ENCODE measurements at places on chromosomes 4 and X.
A peak's percentile ranks its signal among the peaks of the same experiment; 100 is the strongest.

DNA sequence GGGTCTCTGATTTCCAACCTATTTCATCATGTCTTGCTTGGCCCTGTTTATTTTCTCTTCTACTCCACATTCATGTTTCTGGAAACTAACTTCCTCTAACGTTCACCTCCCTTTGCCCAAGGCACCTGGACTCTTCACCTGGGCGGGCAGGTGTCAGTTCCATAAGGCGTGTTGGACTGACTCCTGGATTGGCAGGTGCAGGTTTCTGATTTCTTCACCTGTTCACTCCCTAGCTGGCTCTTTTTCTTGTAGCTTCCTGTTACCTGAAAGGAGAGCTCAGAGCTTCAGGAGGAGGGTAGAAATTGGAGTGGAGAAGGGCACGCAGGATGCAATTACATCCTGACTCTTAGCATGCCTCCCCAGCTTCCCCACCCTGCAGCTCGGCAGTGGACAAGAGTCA lies 350.8 kb upstream of the KLF3 start:
- no peak for DNase-seq

DNA sequence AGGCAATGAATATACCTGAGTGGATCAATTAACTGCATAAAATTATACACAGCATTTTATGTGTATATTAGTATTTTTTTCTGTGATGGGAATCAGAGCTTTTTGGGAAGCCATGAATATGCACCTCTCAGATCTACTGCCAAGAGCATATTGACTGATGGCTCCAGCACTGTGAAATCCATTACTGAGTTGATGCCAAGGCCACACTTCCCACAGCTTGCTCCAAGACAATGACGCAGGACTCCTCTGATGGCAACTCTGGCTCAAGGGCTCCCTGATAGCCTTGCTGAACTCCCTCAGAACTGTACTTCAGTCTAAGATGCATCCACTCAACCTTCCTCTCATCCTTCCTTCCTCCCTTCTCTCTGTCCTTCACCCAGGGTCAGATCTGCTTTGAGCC lies 82.7 kb downstream of the OTC start:
- no peak for DNase-seq

DNA sequence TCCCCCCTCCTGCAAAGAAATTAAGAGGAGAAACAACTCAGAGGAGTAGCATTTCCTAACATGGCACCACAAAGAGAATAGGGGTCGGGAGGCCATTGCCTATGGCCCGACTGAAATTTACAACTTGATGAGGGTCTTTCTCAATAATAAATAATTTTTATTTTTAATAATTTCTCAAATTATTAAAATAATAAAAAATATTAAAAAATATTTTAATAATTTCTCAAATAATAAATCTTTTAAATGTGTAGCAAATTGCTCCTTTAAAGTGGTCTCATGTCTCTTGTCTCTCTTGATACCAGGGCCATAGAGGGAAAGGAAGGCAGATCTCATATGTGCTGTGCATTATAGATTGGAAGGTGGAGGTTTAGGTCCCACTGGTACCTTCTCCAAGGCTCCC lies 49.2 kb upstream of the MTMR1 start:
- DNase-seq, result no peak

DNA sequence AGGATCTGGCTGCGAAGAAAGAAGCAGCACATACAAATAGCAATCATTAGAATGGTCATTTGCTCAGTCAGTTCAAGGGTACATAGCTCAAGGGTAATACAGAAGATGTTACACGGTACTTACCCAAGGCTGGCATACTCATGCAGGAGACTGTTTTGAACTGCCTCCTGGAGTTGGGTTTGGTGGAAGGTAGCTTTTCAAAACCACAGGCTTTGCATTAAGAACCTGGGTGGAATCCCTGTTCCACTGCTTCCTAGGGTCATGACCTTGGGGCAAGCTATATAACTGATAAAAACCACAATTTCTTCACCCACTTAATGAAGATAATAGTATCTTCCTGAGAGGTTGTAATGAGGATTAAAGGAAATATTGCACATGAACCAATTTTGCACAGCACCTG lies 36.5 kb downstream of the TBC1D9 start:
- DNase-seq, result no peak

DNA sequence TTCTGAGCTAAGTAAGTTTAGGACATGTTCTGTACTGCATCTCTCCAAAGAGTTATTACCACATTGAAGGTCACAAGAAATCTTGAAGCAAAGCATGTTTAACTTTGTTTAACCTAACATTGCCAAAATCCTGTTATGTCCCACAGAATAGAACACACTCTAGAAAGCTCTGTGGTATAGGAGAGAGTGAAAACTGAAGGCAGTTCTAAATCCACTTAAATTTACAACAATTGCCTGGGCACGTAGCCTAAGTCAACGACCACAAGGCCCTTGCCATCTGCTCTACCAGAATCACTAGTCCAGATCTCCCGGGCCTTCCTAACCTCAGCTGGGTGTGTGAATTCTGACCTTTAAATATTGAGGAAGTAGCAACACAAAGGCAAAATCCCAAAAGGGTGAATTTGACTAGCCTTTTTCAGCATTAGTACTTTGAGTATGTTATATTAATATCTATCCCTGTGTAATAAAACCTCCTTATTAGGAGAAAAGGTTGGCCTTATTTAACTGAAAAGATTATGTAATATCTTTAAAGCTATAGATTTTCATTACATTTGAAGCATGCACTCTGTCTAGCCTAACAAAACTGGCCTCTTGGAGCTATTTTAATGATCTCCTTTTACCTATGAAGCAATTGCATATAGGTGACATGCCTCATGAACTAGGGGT lies 4.5 kb upstream of the MAML3 start:
- DNase-seq, result no peak

GRCh38 chrX:130793975-130794374 lies 109.0 kb downstream of the ENOX2 start:
- no peak for DNase-seq

DNA sequence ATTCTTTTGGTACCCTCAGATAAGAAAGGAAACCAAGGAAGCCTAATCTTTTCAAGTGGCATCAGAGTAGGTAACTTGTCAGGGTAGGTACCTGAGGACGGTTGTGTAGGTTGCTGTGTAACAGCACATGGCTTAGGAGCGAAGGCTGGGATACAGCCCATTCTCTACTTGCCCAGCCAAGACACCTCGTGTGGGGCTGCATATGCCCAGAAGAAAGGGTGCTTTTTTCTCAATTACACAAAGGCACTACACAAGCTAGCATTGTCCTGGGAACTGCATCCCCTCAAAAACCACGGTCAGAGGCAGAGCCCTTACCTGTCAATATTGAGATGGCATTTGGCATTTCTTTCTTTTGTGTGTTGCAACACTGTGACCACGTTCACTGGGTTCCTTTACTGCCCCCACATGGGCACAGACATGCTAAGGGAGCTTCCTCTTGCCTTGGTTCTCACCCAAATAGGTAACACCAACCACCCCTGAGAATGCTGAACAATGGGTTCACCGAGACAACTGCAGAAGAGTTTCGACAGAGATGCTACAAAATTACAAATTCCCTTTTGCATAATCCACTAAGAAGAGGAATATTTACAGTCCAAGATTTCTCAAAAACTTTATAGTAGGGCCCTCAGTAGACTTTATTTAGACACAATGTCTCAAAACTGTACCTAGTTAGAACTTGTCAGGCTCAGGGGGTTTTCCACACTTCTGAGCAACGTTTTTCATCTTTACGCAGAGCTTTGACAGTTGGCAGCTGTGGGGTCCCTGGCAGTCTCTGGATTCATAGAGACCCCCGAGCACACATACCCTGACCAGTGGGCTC lies 35.8 kb upstream of the TNIP3 start:
- DNase-seq, result no peak

DNA sequence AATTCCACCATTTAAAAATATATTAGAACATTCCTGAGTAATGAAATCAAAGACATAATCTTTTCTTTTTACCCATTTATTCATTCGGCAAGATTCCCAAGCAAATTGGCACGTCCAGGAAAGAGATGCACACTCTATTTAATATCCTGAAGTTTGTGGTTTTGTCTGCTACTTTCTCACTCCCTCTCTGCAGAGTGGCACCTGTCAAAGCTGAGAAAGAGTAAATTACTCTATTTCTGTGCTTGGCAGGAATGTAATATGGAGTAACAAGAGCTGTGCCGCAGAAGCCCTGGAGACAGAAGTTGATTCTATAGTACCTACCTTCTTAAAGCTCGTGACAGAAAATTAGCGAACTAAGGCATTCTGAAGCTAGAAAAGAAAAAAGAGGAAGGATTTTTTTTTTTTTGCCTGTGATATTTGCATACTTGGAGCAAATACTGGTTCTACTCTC lies 5.5 kb downstream of the GSTCD start:
- DNase-seq, result no peak

DNA sequence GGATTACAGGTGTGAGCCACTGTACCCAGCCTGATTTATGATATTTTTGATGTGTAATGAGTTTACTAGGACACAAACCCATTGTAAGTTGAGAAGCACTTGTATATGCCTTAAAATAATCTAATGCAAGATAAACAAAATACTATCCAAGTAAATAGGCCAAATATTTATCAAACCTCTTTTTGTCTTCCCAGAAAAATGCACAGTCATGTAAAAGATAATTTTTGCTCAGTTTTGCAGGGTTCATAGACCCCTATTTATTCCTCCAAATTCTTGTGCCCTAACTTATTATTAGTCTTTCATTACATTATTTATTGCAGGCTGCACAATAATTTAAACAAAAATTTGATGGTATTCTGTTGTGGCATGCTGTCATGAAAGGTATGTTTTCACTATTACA lies 1290.7 kb downstream of the STIM2 start:
- DNase-seq, result no peak

- DNase-seq, result no peak
These were observed 507.9 kb downstream of the SMARCA1 start for GRCh38 chrX:129015381-129015780.

- no peak for DNase-seq
These were observed 43.7 kb upstream of the TADA2B start for GRCh38 chr4:6999172-7000086.

GRCh38 chr4:169115897-169116254 lies 105.8 kb upstream of the CBR4 start:
- DNase-seq, result peak; percentile 97

GRCh38 chrX:66163447-66163846 lies 600 bp upstream of the HEPH start:
- DNase-seq, result no peak

GRCh38 chr4:120209706-120210105 lies 143.1 kb upstream of the MAD2L1 start:
- DNase-seq, result no peak

GRCh38 chr4:7291372-7292114 lies 99.2 kb downstream of the SORCS2 start:
- no peak for DNase-seq

DNA sequence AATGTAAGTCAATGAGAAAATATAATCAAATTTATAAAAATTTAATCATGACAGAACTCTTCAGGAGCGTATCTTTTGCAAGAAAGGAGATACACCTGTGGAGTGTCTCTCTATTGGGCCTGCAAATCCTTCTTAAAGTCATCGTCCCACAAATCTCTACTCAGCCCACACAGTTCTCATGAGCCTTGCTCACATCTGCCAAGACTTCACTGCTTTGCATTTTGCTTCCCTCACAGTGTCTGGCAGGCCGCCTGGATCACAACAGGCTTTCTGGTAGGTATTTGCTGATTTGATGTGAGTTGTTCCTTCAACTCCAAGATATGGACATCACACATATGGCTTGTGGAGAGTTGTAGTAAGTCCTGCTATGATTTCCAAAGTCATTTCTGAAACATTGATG lies 183.1 kb upstream of the ARX start:
- DNase-seq, result no peak

DNA sequence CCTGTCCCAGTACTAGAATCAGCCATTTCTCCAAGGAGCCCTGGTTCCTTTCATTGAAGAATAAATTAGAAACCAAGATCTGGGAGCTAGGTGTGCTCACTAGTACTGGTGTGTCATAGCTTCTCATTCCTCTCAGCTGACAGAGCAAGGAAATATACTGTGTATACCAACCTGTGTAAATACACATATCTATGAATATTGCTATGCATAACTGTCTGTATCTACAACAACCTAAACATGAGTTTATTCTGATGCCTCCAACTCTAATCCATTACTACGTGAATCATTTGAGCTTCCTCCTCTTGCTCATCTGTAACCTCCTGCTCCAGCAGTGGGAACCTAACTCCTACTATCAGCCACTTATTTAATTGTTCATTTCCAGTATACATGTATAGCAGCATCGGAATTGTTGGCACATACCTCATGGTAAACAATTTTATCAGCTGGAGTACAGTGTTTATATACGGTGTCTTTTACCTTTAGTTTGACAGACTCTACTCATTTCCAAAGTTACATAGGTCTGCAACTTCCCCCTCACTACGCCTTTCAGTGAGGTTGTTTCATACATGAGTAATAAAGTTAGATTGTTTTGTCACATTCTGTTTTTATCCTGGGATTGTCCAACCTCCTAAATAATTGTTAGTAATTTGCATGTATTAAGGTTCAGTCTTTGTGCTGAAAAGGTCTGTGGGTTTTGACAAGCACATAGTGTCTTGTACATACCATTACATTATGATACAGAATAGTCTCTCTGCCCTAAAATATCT lies 7.1 kb upstream of the SCRG1 start:
- no peak for DNase-seq

GRCh38 chr4:171676555-171677215 lies 136.5 kb upstream of the GALNTL6 start:
- DNase-seq, result no peak

DNA sequence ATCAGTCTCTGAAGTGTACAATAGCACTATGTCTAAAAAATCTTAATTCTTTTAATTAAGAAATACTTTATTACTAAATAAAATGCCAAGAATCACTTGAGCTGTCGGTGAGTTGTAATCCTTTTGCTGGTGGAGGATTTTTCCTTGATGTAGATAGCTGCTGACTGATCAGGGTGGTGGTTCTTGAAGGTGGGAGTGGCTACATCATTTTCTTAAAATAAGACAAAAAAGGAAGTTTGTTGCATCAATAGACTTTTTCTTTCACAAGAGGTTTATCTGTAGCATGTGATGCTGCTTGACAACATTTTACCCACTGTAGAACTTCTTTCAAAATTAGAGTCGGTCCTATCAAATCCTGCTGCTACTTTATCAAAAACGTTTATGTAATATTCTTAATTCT lies 68.8 kb upstream of the ZC4H2 start:
- no peak for DNase-seq

DNA sequence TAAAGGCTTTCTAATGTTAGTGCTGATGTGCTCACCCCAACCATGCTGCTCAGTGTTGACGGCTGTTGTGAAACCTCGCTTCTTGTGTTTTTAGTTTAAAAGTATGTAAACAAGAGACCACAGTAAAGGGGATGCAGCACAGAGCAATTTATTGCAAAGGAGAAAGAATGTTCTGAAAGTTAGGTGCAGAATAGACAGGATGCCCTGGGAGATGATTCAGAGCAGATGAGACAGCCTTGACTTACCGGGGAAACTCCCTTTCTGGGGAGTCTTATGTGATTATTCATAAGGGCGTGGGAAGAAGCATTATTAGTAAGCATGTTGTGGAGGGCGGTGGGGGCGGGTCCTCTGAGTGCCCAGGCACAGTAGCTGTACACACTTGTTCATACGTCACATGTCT lies 47.7 kb downstream of the EVC start:
- peak; percentile 96 for DNase-seq
